Naive thymus-derived CD8-positive, alpha-beta T cell (primary cell): ENCODE measurements at places on chromosomes 2 and 18.

DNA sequence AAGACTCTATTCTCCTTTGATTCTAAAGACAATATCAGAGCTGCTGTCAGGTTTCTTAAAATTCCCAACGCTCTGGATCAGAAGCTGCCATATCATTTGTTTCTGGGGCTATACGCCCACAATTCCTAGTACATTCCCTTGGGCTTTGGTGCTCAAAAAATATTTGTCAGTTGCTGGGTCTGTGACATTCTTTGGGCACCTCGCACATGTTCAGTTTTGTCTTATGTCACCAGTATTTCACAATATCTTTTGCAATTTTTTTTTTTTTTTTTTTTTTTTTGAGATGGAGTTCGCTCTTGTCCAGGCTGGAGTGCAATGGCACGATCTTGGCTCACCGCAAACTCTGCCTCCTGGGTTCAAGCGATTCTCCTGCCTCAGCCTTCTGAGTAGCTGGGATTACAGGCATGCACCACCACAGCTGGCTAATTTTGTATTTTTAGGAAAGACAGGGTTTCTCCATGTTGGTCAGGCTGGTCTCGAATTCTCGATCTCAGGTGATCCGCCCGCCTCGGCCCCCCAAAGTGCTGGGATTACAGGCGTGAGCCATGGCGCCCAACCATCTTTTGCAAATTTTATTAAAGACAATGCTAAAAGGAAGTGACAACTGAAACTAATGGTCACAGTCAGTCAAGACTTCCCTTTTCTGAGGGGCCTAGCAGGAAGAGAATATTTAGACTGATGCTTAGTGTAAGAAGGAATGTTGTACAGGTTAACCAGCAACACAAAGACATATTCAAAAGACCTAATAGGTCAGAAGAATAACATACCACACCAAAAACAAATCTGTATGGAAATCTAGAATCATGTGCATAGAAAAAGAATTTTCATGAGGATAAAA lies 6.8 kb downstream of the ZNF397 start:
- DNase-seq = no peak

GRCh38 chr2:192051533-192051932 lies 143.2 kb downstream of the TMEFF2 start:
- no peak for DNase-seq

DNA sequence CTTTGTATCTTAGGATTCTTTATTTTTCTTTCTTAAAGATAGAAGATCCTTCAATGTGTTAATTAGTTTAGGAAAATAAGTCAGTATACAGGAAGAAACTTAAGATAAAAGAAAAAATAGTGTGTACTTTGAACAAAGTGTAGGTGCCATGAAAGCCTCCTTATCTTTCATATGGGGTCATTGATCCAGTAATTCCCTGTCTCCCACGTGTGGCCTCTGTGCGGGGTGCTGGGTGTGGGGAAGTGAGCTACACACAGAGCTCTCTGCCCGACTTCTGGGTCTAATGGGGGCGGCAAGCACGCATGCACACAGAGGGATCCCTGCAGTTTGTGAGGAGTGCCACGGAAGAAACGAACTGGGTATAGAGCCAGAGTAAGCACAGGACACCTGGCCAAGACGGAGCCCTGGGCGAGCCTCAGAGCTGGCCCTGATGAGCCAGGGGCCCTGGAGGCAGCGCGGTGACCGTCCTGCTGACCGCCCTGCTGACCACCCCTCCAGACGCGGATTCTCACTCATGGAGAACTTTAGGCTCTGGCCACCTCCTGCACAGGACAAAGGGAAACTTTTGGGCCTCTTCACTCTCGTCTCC lies 253.5 kb downstream of the ACKR3 start:
- DNase-seq = no peak

- no peak for DNase-seq
Measured at GRCh38 chr2:74759986-74760385, 73.9 kb upstream of the HK2 start.

DNA sequence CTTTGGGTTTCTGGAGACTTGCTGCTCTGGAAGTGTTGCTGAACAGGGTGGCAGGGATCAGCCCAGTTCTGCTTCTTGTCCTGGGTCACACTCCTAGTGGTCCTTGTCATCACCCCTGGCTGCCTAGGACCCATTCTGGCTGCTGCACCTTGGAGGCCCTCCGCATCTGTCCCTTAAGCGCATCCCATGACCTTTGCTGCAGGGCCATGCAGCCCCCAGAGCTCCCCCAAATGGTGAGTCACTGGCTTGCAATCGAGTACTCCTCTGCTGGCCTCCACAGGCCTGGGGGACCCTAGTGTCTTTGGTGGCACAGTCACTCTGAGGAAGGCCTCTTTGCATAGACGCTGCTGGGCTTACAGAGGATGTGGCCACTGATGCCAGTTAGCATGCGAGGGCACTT lies 188.5 kb downstream of the ASB1 start:
- DNase-seq = no peak

DNA sequence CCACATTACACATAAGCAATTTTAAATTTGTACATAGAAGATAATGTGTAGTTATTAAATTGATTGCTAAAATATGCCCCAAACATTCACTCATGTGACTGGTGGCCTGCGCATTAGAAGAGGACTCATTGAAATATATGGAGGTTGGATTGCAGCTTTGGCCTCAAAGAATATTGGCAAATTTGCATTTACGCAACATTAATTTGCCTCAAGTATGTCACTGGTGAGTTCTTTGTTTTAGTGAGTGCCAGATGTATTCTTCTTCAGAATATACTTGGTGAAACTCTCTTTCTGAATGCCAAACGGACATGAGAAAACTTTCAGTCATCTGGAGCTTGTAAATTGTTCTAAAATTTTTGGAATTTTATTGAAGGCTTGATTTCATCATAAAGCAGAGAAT lies 5.9 kb upstream of the EFEMP1 start:
- DNase-seq = no peak

- no peak for DNase-seq
Measured at GRCh38 chr18:8610459-8610851, 1.2 kb downstream of the RAB12 start.

DNA sequence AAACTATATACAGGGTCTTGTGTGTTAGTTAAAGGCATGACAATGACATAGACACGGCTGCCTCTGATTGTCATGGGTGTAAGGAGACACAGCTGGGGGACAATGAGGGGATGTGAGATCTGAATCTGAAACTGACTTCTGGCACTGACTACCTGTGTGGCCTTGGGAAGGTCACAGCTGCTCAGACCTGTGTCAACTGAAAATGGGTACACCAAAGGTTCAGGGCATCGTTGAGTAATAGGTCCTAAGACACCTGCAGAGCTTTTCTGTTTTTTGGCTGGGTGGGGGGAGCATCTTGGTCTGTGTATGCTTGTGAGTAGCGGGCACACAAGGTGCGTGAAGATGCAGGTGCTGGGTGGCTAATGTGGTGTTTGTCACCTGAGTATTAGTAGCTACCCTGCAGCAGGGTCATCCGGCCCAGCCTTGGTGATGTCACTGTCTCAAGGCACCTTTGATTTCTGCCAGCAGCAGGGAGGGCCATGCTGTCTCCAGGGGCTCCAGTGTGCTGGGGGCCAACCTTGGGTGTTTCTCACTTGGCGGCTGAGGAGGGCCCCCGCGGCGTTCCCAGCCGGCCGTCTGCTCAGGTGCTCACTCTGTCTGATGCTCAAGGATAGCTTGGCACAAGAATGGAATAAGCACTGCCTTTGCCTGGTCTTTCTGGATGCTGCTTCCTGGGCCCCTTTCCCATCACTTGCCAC lies 53.1 kb upstream of the HS6ST1 start:
- DNase-seq = no peak

- no peak for DNase-seq
Measured at GRCh38 chr18:5900262-5900661, 4.9 kb upstream of the TMEM200C start.

DNA sequence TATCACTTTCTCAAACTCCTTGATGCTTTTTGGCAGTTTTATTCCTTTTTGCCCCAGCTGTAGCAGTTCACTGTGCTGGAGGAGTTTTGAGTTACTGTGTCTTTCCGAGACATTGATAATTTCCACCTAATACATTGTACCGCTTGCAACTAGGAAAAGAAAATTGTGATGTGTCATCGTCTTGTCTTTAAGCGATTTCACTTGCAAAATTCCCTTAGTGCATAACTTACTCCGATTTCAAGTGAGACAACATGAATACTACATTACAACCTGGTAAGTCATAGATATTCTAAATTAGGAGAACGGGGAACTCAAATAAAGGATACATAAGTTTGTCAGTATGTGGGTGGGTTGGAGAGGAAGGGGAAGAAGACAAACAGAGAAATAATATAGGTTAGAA lies 340.5 kb upstream of the KYNU start:
- DNase-seq = no peak

GRCh38 chr2:102051692-102052277 lies 60.0 kb downstream of the IL1R2 start:
- no peak for DNase-seq

DNA sequence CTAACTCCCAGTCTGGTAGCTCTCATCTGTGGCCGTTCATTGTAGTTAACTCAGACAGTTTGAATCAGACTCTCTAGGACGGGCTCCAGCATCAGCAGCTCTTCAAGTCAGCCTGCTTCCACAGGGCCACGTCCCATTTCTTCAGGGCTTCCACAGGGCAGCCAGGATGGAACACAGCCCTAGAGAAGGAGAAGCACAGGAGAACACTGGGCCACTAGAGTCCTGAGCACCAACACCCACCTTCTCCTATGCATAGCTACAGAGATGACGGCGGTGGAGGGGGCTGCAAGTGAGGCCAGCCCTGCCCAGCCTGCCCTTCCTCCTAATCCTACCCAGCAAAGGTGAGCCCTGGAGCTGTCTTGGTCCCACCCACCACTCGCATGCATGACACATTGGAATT lies 10.2 kb upstream of the TEX261 start:
- no peak for DNase-seq

DNA sequence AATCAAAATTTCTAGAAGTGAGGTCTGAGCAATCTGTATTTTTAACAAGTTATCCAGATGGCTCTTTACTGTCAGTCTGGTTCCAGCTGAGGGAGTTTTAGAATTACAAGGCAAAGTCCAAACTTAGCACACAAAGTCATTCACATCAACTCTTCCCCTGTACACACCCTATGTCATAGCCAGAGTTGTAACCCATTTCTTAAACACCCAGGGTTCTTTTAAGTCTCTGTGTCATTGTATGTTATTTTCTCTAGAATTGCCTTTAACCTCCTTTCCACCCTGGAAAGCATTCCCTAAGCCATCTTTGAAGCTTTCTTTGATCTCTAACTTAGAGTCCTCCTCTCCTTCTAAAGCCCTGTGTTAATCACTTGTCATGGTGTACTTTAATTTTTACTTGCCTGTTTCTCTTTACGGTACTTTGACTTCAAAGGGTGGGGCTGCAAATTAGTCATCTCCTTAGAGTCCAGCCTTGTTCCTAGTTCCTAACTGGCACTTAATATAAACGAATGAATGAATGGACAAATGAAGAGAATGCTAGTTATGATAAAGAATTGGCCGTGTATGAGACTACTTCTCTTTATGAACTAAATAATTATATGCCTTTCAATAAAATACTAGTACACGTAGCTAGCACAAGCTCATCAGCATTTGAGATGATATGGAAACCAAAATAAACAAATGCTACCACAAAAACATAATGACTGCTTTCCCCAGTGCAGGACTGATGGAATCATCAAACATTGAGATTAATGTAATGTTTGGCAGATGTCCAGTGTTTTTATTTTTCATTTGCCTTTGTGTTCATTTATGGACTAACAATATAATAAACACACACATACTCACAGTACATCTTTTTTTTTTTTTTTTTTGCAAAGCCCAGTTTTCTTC lies 11.9 kb upstream of the ACTR3 start:
- no peak for DNase-seq

GRCh38 chr2:208294482-208295024 lies 28.5 kb downstream of the PIKFYVE start:
- no peak for DNase-seq

GRCh38 chr18:24741965-24742724 lies 281.7 kb downstream of the HRH4 start:
- DNase-seq = no peak

GRCh38 chr2:112583497-112584133 lies 794 bp upstream of the CHCHD5 start:
- no peak for DNase-seq
